ENCODE measurements at places on chromosomes 6 and 20. TPM values are rescaled to one million over a fixed set of nuclear protein-coding genes. Genes with fewer than 3 reads are reported as not detected.

The C4A gene
- 20.8 TPM for total RNA-seq

The LY6G6C gene
- total RNA-seq = not detected

The PDYN gene
- not detected for total RNA-seq

The RNF182 gene
- total RNA-seq = 1.6 TPM

The PNLDC1 gene
- 0.71 TPM for total RNA-seq

The ANGPT4 gene
- total RNA-seq = not detected

The GJA10 gene
- total RNA-seq = not detected

The BMP2 gene
- 4.5 TPM for total RNA-seq

DNA sequence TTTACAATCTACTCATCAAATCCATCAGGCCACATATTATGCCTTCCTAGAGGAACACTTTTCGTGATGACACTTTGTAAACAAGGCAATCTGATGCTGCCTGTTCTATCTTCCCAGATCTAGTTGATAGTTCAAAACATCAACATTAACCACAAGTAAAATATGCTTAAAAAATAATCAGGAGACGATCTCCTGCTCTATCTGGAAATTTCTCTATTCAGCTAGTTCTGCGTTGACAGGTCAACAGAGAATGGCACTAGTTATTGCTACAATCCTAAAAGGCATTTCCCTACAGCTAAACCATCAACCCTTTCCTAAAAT, 2.1 kb downstream of the B4GALT5 start:
- no peak for DNase-seq

- DNase-seq = no peak
These were observed 162.2 kb upstream of the BMP5 start for GRCh38 chr6:56037601-56038000.

DNA sequence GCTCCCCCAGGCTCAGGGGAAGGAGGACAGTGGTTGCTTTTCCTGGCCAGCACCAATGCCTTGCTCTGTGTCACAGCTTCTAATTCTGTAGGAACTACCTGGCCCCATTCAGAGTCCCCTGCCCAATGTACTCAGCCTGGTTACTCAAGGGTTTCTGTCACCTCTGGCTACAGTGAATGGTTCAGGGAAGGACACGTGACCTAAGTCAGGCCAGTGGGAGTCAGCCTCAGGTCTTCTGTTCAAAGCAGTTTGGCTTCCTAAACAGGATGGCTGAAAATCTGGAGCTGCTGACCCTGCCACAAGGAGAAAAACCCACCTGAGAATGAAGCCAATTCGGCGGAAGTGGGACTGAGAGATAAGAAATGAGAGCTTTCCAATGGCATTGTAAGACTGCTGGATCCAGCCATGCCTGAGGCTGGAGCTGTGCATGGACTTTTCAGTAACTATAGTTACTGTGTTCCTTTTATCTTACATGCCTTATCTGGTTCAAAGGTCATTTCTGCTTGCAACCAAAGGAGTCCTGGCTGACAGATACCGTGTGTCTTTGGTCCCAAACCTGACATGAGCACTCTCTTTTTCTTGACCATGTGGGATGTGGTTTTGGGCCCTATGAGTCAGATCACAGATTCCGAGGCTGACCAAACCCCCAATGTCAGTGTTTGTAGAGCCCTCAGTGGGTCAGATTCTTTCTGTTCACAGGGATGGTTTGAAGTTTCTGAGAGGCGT, 104.3 kb downstream of the SULF2 start:
- no peak for DNase-seq

DNA sequence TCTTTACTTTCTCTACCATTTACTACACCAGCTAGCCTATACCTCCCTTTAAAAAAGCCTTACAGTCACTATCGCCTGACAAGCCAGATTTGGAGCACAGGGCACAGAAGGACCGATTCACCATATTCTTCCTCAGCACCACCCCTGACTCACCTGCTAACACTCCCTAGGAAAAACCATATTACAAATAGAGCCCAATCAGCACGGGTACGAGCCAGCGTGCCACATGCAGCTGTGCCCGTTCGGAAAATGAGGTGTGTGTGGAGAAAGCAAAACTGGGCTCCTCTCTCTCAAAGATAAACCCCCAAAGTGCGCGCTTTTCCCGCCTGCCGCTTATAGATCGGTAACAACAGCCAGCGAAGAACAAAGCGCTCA, 1.2 kb downstream of the SYNCRIP start:
- no peak for DNase-seq

- no peak for DNase-seq
These were observed 204.8 kb downstream of the DTNBP1 start for GRCh38 chr6:15458021-15458459.

DNA sequence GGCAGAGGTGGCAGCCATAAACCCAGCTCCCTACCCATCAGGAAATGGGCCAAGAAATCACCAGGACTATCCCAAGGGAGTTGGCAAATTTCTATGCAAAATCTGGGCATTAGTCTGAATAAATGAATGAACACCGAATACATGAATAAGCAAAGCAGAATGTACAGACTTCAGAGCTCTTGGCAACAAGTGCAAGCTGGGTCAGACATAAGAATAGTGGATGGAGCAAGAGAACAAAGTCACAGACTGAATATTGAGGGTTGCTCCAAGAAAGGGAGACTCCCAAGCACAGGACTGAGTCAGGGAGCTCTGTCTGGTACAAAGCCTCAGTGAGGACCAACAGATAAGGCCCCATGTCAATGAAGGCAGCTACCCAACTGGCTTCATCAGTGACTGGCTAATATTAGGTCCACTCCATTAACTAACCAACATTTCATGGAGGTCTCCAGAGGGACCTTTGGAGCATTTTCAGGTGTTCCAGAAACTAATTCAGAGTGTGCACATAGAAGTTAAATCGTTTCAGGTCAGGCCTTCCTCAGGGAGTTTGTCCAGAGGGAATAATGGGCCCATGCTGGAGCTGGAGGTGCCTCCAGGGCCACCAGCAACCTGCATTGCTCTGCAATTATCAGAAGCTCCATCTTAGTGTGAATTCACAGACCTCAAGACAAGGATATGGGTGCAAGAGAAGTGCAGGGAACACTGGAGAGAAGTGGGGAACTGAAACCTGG, 191.5 kb upstream of the RALGAPA2 start:
- DNase-seq = no peak

- DNase-seq = no peak
These were observed 36.8 kb downstream of the OVOL2 start for GRCh38 chr20:18020931-18021330.

GRCh38 chr6:53547166-53547810, 2.4 kb upstream of the GCLC start:
- DNase-seq = no peak

DNA sequence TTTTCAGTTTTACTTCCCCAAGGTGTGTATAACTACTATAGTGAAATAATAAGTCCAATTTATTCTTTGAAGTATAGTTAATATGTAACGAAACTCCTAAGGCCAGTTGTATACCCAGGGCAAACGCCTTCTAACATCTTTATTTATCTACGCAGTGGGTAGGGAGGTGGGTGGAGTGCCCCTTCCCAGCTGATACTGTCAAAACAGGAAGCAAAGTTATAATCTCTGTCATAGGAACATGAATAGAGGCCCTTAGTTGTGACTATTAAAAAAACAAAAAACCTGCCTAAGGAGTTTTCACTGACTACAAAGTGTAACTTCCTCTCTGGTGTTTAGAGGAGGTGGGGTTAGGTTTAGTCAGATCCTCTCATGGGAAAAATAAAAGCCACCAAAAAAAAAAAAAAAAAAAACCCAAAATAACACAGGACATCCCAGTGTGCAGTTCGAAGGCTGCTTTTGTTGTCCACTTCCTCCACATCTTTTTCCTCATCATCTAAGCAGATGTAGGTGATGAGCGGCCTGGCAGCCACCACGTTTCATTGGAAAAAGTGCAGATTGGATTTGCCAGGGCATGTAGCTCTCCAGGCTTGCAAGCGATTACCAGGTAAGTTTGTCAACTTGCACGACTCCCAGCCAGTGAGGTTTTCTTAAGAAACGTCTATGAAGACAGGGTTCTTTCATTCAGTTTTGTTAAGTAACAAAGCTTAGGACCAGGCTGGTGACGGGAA, 58.7 kb downstream of the UTRN start:
- no peak for DNase-seq

DNA sequence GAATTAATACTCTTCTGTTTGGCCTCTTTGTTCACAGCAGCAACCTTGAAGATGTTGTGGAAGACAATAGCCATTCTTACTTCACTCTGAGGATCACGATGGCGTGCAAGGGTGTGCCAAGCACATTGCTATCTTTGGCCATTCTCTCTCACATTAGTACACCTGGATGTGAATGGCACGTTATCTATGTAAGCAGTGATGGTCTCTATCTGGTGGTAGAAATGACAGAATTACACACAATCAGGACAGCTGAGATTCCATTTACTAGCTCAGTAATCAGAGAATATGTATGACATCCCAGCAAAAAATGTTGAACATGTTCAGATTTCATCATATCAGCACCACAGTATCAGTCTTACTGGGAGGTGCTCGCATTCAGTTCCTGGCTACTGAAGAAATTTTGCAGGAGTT, 116.2 kb downstream of the LCA5 start:
- DNase-seq = no peak

GRCh38 chr6:136772685-136773472, 19.4 kb downstream of the MAP3K5 start:
- peak; percentile 53 for DNase-seq

GRCh38 chr20:10111139-10111958, 76.6 kb downstream of the ANKEF1 start:
- DNase-seq = no peak

GRCh38 chr20:53900380-53900999, 169.9 kb downstream of the BCAS1 start:
- no peak for DNase-seq

DNA sequence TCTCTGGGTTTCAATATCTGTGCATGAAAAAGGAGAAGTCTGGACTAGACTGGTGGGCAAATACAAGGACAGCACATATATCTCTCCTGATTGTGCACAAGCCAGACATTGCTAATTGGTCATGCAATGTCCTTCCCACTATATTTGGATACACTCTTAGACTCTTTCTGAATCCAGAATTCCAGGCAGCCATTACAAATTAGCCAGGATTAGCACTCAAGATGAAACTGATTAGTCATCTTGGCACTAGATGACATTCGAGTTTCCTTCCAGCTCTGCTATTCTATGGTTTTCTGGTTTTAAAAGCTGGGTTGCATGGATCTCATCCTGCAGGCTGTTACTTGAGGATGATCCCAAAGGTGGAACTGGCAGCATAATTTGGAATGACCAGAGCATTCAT, 73.2 kb downstream of the SCP2D1 start:
- no peak for DNase-seq

DNA sequence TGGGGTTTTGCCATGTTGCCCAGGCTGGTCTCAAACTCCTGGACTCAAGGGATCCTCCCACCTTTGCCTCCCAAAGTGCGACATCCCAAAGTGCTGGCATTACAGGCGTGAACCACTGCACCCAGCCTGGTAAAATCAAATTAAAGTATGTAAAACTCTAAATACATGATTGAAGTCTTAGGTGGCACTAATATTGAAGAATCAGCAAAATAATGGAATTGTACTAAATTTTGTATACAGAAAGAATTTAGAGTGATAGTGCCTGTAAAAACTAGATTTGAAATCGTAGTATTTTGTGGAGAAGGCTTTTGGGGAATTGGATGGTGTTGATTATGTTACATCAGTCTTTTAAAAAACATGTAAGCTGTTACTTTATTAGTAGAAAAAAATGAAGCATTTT, 10.0 kb upstream of the PRDM1 start:
- no peak for DNase-seq
